ENCODE measurements at places on chromosomes 7 and 10.

DNA sequence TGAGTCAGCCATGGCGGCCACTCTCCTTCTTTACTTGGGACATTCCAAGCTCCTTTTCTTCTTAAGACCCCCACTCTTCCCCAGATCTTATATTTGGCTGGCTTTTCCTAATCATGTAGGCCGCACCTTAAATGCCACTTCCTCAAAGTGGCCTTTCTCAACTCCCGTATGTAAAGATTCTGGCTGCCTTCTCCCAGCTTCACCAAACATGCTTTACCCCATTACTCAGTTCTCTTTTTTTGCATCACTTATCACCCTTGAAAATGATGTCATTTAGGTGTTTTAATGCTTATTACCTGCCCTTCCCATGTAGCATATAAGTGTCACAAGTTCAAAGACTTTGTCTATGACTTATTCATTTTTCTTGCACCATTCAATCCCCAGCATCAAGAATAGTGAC lies 810.1 kb upstream of the CELF2 start:
- no peak for DNase-seq

DNA sequence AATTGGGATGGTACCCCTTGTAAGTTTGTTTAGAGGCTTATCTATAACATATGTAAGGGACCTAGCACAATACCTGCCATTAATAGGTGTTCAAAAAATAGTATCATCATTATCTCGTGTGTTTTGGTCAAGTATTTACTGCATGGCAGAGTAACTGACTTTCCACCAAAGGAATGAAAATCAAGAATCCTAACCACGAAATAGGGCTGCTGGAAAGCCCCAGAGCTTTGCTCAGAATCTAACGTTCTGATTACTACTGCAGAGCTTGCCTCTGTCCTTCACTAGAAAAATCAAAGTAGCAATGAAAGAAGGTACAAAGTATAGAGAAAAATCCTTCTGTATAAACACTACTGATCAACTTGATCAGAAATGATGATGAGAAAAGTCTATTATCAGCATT lies 34.9 kb downstream of the DCLRE1C start:
- DNase-seq = no peak

- DNase-seq = no peak
Measured at GRCh38 chr7:154767142-154767541, 235.8 kb downstream of the PAXIP1 start.

DNA sequence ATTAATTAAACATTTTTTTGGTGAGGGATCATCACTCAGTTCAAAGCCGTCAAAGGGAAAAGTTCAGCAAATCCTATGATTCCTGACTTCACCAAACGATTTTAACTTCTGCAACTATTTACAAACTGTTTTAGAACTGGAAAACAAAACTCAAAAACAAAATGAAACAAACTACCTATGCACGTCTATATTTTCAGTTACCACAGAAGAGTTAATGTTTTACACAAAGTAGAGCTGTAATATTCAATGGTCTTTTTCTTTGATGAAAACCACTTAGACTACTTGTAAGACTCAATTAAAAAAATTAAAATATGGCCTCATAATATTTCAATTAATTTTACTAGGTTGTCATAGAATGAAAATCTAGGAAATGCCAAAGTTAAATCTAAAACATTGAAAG lies 131.5 kb downstream of the ATE1 start:
- DNase-seq = no peak

- DNase-seq = no peak
Measured at GRCh38 chr7:105707381-105707780, 126.1 kb upstream of the EFCAB10 start.

- DNase-seq = no peak
Measured at GRCh38 chr7:101205901-101206664, 5.2 kb upstream of the MOGAT3 start.

- DNase-seq = no peak
Measured at GRCh38 chr10:20085115-20085514, 268.9 kb downstream of the PLXDC2 start.

DNA sequence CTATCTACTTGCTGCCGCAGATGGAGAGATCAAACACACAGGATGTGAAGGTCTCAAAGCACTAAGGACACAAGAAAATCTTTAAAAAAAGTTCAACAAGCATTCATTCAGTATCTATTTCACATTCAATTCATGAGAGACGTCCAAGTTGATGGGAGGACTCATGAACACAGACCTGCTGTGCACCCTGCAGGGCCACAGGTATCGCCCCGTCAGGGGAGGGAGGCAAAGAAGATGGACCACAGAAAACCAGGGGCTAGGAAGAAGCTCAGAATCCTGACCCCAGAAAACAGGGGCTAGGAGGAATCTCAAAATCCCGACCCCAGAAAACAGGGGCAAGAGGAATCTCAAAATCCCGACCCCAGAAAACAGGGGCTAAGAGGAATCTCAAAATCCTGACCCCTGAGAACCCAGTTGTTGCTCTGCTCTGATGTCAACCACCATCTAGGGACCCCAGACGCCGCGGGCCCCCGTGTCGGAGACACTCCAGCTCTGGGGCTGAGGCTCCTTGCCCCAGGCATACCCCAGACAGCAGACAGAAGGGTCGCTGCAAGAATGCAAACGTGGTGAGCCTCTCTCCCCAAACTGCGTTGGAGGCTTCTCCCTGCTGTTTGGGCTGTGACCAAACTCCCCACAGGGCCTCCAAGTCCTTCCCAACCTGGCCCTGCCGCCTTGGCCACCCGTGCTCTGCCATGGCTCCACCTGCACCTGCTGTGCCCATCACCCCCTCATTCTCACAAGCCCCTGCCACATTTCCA lies 197.6 kb downstream of the DIP2C start:
- DNase-seq = no peak

- DNase-seq = no peak
Measured at GRCh38 chr7:28815928-28816373, 142.2 kb downstream of the TRIL start.

GRCh38 chr10:43091846-43092245 lies 15.0 kb downstream of the RET start:
- peak; percentile 15 for DNase-seq

DNA sequence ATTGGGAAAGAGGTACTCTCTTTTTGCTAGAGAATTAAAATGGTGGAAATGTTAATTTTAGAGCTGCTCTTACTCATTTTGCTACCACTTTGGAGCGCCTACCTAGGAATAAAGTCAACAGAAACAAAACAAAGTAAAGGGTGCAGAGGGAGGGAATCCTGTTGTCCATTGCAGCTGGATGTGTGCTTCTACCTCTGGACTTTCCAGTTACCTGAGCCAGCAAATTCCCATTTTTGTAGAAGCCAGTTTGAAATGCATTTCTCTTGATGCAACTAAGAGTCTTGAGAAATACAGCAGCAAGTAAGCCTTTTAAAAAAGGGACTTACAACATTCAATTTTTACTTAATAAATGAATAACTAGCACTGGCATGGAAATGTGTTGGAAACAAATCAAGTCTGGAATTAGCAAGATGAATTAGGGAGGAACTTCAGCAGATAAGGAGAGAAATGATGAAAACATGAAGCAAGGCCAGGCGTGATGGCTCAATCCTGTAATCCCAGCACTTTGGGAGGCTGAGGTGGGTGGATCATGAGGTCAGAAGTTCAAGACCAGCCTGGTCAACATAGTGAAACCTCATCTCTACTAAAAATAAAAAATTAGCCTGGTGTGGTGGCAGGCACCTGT lies 113.5 kb upstream of the CTTNBP2 start:
- DNase-seq = no peak

DNA sequence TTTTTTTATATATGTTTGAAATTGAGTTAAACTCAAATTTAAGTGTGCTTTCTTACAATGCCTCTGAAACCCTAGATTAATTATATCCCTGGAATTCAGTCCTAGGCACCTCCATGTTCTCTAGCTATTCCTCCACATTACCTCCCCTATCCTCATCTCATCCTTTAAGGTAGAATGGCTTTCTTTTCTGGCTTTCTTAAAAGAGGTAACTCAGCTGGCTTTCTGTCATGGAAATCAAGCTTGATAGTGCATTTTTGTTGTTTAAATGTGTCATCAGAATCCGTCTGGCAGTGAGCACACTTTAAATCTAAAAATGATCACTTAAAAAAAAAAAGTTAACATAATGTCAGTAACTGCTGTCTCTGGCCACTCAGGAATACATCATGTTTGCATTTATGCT lies 42.2 kb downstream of the AHR start:
- DNase-seq = no peak

DNA sequence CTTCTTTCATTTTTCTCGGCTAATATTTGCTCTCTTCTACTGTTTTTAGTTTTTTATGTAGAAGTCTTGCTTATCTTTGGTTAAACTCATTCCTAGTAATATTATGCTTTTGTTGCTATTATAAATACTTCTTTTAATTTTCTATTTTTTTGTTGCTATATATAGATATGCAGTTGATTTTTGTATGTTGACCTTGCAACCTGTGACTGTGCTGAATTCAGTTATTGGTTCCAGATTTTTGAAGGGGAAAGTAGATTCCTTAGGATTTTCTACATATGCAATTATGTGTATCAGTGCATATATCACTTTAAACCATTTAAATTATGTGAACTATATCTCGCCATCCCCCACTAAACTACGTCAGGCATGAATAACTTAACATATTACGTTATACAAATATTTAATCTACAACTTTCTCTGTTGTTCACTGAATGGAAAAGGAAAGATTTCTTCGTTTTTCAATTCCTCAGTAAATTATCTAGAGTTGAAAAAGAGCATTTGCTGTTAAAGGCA lies 71.5 kb downstream of the IDE start:
- no peak for DNase-seq

DNA sequence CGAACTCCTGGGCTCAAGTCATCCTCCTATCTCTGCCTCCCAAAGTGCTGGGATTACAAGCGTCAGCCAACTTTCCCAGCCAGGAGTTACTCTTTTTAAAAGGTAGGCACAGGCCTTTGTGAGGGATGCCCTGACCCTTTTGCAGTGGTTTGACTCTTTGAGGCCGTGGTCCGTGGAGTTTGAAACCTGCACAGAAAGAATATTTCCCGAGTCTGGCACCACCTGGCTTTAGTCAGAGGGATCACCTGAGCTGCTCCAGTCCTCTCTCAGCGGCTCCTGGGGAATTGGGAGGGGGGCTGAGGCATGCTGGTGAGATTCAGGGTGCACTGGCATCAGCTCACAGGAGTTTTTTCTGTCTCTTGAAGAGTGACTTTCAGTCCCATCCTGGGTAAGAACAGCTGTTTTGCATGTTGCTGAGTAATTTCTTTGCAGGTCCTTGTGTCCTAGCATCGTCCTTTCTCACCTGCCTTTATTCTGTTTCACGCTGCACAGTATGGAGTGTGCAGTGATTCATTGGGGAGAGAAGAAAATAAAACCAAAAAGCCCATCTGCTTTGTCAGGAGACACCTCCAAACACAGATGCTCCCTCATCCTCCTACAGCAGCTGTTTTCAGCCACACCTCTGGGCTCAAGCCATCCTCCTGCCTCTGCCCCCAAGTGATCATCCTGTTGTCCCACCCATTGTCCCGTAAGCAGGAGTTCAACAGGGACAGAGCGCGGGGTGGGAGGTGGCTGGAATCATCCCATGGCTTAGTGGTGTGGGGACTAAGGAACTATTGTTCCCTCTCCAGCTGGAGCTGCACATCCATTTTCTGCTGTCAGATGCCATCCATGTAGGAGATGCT lies 284.7 kb downstream of the CAMK1D start:
- DNase-seq = no peak

GRCh38 chr7:78529392-78529791 lies 730.8 kb downstream of the PHTF2 start:
- peak; percentile 36 for DNase-seq

DNA sequence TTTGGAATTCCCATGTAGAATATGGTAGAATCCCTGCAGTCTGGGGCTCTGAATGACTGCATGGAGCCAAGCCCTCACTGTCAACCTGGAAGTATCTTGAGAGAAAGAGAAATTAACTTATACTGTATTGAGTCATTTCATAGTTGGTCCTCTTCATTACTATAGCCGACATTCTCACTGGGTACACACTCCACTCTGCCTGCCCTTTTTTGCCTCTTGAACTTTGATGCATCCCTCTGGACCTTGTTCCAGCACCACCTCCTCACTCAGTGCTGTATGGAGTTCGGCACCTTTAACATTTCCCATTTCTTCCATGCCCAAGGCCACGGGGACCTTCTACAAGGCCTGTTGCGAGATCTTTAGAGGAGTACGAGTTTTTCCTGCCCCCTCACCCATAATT lies 4.6 kb upstream of the ARHGAP22 start:
- no peak for DNase-seq

DNA sequence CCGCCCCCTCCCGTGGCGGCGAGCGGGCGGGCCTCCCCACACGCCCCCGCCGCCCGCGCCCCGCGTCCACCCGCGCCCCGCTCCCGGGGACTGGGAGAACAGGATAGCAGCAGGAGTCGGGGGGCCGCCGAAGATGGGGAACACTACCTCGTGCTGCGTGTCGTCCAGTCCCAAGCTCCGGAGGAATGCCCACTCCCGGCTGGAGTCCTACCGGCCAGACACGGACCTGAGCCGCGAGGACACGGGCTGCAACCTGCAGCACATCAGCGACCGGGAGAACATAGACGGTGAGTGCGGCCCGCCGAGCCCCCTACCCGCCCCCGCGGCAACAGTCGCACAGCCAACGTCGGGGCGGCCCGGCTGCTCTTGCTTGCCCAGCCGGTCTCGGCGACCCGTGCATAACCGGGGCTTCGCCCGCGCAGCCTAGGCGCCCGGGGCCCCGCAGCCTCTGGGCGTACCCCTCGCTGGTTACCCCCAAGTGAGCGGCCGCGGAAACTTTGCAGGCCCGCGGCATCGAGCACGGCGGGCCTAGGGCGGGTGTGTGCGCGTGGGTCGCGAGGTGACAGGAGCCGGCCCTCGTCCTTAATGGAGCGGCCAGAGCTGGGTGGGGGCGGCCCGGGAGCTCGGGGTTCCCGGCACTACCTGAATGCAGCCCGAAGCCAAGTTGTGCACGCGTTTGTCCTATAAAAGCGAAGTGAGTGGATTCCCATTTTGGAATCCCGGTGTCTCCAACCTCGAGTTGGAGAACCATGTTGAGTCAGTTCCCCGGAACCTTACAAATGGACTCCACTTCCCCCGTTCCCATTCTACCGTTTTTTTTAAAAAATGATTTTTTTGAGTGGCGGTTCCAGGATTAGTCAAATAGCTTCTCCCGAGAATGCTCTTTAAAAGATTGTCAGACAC lies 863 bp downstream of the CCNY start:
- peak; percentile 22 for DNase-seq

DNA sequence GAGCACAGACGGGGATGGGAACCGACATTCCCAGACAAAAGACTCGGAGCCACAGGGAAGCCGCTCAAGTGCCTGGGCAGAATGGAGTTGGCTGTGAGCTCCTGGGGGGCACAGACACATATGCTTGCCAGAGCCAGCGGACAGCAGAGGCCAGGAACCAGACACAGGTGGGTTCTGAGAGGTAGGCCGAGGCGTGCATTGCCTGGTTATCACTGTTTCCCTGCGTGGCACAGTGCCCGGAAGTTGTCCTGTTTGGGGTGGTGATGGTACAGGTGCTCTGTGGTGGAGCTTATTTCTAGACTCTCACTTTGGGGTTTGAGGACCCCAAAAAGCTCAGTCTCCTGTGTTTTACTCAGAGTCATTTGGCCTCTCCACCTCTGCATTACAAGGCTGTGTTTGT lies 2.5 kb downstream of the PALD1 start:
- no peak for DNase-seq

- DNase-seq = no peak
Measured at GRCh38 chr7:67311901-67312300, 315.3 kb downstream of the TYW1 start.
